ENCODE measurements at places on chromosomes 5 and 9. TPM values are rescaled to one million over a fixed set of nuclear protein-coding genes. Genes with fewer than 3 reads are reported as not detected.

- no peak for DNase-seq
- no peaks in the 10 kb centered on the region for H3K36me3 ChIP-seq
- peak overlapping the region; percentile 83 for H3K4me3 ChIP-seq
- H3K27ac ChIP-seq: peak overlapping the region; percentile 92
- peaks cover 50% of the 10 kb centered on the region for H3K4me1 ChIP-seq
Measured at GRCh38 chr5:163505049-163505367, 411 bp upstream of the MAT2B start.

DNA sequence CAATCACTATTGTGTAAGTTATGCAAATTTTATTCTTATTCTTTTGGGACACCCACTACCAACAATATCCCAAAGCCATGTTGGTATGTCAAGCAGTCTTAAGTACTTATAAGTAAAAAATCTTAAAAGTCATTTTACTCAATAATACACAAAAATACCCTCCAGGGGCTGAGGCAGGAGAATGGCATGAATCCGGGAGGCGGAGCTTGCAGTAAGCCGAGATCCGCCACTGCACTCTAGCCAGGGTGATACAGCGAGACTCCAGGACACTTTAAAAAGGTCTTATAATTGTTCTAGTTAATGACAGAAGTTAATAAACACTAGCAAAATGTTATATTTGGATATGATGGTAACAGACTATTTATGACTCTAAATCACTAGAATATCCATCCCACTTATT is 16.8 kb downstream of the CLINT1 start:
- no peaks in the 10 kb centered on the region for H3K36me3 ChIP-seq
- no peak for DNase-seq
- no peak overlapping the region for H3K4me3 ChIP-seq

GRCh38 chr5:64612344-64612961 is 77.8 kb upstream of the SHISAL2B start:
- H3K4me3 ChIP-seq: no peak overlapping the region
- no peaks in the 10 kb centered on the region for H3K4me1 ChIP-seq
- H3K27ac ChIP-seq: no peak overlapping the region
- H3K36me3 ChIP-seq: no peaks in the 10 kb centered on the region

- H3K27me3 ChIP-seq: no peaks in the 10 kb centered on the region
- DNase-seq: no peak
- no peak overlapping the region for H3K27ac ChIP-seq
- no peaks in the 10 kb centered on the region for H3K36me3 ChIP-seq
Measured at GRCh38 chr5:14778792-14779070, 92.8 kb downstream of the ANKH start.

DNA sequence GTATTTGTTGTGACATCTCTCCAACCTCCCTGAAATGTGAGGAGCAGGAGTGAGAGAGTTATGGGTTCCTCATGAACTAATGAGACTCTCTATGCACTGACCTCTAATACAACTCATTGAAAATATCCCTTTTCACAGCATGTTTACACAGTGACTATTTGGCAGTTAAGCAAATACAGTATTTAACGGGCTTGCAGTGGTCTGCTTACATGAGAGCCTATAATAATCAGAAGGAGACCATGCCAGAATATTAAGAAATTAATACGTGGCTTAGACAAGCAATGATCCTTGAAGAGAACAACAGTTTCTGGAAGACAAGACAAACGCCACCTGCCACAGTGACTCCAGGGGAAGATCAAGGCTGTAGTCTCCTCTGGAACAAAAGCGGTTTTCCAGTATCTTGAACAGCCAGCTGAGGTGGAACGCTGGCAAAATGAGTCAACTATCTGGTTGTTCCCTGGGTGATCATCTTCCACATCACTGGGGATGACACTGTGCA is 424.5 kb downstream of the DMAC1 start:
- no peaks in the 10 kb centered on the region for H3K36me3 ChIP-seq
- no peak for DNase-seq
- no peak overlapping the region for H3K4me3 ChIP-seq
- no peaks in the 10 kb centered on the region for H3K27me3 ChIP-seq
- no peak overlapping the region for H3K27ac ChIP-seq

- no peaks in the 10 kb centered on the region for H3K4me1 ChIP-seq
- no peak overlapping the region for H3K27ac ChIP-seq
- DNase-seq: no peak
- no peaks in the 10 kb centered on the region for H3K36me3 ChIP-seq
- no peak overlapping the region for H3K4me3 ChIP-seq
- H3K27me3 ChIP-seq: no peaks in the 10 kb centered on the region
Measured at GRCh38 chr9:86563936-86564335, 209.7 kb upstream of the TUT7 start.

DNA sequence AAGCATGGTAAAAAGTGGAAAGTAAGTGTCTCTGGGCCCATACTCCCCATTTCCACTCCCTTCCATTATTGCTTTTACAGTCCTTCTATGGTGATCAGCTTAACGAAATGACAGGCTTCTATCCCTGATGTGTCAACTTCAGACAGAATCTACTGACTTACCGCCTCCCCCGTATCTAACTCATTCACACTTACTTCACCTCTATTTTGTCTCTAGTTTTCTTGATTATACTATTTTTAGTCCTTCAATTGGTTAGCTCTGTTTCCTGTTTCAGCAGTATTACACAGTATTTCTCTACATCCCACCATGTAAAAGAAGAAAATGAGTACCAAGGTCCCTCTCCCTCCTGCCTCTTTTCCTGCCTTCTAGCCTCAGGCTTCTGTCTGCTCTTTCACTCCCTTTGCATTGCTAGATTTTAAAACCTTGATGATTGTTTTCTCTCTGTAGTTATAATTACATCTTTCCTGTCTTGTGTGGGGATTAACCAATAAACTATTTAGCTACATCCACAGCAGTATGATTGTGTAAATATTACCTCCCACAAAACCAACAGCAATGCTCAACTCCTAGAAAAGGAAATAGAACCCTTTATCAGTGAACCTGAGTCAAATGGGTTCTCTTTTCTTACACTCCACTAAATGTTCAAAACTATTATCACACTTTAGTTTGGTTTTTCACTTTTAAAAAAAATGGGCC is 53.4 kb downstream of the GNAQ start:
- DNase-seq: no peak
- peaks cover 53% of the 10 kb centered on the region for H3K4me1 ChIP-seq
- H3K27me3 ChIP-seq: no peaks in the 10 kb centered on the region
- H3K27ac ChIP-seq: no peak overlapping the region
- no peaks in the 10 kb centered on the region for H3K36me3 ChIP-seq
- no peak overlapping the region for H3K4me3 ChIP-seq

DNA sequence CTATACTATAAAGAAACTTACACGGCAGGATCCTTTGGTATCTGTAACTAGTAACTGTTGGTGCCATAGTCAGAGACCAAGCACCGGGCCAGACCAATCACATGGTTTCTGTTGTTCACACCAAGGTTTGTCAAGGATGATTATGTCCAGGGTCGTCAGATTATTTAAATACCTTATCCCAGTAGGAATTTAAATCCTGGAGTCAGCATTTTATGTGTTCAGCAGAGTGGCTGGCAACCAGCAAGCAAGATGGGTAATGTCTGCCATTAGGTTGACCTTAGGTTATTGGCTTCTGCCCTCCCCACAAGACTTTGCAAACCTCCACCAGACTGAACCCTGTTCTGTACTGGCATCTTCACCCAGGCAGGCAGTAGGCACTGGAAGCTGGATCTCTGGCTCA is 39.3 kb upstream of the TMOD1 start:
- H3K36me3 ChIP-seq: peaks cover 6% of the 10 kb centered on the region
- H3K4me1 ChIP-seq: no peaks in the 10 kb centered on the region
- no peak overlapping the region for H3K4me3 ChIP-seq
- no peaks in the 10 kb centered on the region for H3K27me3 ChIP-seq
- no peak overlapping the region for H3K27ac ChIP-seq
- DNase-seq: no peak

- H3K4me1 ChIP-seq: no peaks in the 10 kb centered on the region
- no peaks in the 10 kb centered on the region for H3K36me3 ChIP-seq
- no peak for DNase-seq
- no peak overlapping the region for H3K4me3 ChIP-seq
Measured at GRCh38 chr5:170200876-170201275, 31.9 kb upstream of the C5orf58 start.

GRCh38 chr5:50856401-50857119 is 190.1 kb downstream of the PARP8 start:
- H3K36me3 ChIP-seq: no peaks in the 10 kb centered on the region
- no peak for DNase-seq
- no peak overlapping the region for H3K4me3 ChIP-seq
- H3K27me3 ChIP-seq: no peaks in the 10 kb centered on the region
- H3K4me1 ChIP-seq: no peaks in the 10 kb centered on the region

The IRX1 gene
- total RNA-seq: 0.17 TPM

The SOX30 gene
- not detected for total RNA-seq

The SGCD gene
- 16.7 TPM for total RNA-seq

The GABRA6 gene
- total RNA-seq: not detected

The LCN2 gene
- 6.2 TPM for total RNA-seq

The PCDHGB2 gene
- total RNA-seq: 5.0 TPM
